ENCODE measurements at places on chromosomes 4 and X.

GRCh38 chr4:140126261-140126660, 27.7 kb downstream of the MAML3 start:
- no peak for DNase-seq

GRCh38 chr4:159027535-159027934, 75.3 kb upstream of the RAPGEF2 start:
- DNase-seq, result no peak

DNA sequence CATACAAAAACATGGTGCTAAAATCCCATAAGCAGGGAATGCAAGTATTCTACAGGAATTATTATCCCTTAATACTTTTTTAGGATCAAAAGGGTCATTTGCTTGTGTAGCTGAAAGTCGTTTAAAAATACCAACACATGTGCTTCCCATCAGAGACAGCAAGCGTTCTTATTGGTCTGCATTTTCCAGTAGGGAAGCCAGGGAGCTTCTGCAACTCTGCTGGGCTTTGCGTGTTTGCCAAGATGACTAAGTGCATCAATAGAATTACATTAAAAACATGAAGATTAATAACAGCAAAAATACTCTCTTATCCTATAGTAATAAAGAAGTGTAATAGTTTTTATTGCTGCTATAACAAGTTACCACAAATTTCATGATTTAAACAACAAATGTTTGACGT, 111.2 kb downstream of the QDPR start:
- DNase-seq, result no peak

DNA sequence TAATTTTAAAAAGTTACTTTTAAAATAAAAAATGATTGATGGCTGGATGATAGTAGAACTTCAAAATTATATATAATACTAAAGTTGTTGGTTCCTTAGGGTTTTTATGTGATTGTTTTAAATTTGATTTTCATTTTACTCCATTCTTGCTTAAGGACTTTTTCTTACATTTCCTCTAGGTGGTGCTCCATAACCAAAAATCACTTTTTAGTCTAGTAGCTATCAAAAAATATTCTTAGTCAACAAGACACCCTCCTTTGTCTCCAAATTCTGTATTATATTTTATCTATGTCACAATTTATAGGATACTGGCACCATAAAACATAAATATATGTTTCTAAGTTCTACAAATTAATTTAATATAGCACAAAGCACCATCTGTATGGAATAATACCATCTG, 67.2 kb upstream of the BRWD3 start:
- DNase-seq, result no peak

- no peak for DNase-seq
These were observed 101.6 kb downstream of the KLHL8 start for GRCh38 chr4:87118826-87119225.

GRCh38 chr4:833156-833555, 7.2 kb upstream of the CPLX1 start:
- DNase-seq, result no peak

GRCh38 chr4:3442959-3443749, 1.4 kb downstream of the HGFAC start:
- no peak for DNase-seq

DNA sequence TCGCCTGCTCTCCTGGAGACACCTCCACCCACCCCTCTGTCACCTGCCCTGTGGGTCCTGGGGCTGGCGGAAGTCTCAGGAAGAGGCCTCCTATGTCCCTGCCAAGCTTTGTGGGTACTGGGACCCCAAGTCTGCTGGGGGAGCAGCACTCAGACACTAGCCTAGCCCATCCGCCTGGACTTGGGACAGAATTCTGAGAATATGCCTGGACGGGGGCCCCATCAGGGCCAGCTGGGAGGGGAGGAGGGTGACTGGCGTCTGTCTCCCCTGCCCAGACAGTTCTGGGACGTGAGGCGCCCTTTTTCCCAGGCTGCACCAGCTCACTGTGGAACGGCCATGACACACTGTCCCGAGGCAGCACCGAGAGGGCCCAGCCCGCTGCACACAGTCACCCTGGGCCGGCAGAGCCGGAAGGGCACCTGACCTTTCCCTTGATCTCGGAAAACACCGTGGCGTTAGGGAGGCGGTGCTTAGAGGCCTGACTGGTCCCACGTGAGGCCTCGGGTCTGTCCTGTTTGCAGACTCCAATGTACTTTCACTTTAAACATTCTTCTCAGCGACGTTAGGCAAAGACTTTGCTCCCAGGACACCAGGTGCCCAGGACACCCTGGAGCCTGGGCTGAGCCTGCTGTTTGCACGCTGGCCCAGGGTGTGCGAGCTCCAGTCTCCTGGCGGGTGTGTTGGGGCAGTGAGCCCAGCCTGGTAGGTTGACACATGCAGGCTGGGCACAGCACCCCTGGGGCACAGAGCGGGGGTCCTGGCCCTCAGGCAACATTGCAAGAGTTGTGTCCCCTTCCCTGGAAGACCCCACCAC, 700 bp downstream of the SLC26A1 start:
- DNase-seq, result no peak

DNA sequence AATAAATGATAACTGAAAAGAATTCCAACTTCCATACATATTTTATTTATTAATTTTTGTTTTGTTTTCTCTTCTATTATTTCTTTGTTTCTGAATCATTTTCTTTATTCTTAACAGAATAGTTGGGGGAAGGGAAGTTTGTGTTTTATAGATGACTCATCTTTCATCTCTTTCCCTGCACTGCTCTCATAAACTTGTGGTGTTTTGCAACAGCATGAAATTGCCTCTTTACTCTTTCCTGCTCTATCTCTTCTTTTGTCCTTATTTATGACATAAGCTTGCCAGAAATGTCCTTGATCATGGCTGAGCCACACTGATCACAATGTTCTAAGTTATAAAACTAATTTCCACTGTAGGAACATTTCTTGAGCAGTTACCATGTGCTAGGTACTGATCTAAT, 22.3 kb downstream of the QRFPR start:
- DNase-seq, result no peak

- DNase-seq, result no peak
These were observed 53.0 kb upstream of the RAPGEF2 start for GRCh38 chr4:159049780-159050375.

DNA sequence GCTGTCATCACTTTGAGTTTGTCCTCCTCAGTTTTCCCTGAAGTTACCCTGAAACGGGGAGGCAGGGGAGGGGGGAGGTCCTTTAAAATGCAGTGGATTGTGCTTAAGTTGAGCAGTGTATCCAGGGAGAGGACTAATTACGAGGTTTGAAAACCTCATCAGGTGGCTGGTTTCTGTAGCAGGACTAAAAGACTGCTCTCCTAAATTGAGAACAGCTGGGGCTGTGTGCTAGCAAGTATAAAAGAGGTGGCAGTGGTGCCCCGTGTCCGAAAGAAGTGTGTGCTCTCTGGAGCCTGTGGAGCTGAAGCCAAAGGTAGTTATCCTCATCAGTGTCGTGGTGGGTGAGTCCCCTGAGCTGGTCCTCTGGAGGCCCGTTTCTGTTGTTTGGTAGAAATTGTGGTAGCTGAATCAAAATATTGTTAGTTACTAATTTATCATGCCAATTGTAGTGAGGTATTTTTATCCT, 37.2 kb upstream of the CYP2U1 start:
- no peak for DNase-seq

GRCh38 chrX:57772637-57773036, 92.6 kb upstream of the NLRP2B start:
- no peak for DNase-seq

DNA sequence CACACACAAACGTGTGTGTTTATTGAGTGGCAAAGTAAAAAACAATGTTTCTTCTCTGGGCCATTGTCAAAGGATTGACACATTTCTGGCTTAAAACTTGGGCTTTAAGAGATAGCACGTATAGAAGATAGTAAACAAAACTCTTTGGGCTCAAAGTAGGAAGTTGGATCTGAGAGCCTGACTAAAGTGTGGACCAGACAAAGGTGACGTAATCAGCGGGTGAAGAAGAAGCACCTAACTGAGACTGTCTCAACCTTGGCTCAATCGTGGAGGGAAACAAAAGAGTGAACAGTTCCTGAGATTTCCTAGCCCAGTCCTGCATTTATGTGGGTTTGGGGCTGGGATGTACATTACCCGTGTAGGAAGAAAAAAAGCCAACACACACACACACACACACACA, 13.7 kb downstream of the PFKFB1 start:
- DNase-seq, result no peak

- DNase-seq, result no peak
These were observed 45.9 kb upstream of the PPP3CA start for GRCh38 chr4:101393256-101393655.

- DNase-seq, result no peak
These were observed 43.5 kb upstream of the SLC25A31 start for GRCh38 chr4:127686658-127687057.

DNA sequence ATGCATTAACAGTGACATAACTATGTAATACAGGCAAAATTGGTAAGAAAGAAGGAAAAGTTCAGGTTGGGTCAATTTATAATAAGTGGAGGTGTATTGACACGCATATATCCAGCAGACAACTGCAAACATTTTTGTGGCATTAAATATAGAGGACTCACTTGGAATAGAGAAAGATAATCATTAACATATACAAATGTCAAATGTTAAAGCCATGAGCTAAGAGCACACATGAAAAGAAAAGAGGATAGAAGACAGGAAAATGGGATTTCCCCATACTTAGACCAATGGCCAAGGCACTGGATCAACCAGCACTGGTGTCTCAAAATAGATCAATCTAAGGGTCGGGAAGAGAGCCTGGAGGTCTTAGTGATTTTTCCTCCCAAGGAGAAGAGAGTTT, 187.6 kb downstream of the PDGFC start:
- DNase-seq, result no peak

DNA sequence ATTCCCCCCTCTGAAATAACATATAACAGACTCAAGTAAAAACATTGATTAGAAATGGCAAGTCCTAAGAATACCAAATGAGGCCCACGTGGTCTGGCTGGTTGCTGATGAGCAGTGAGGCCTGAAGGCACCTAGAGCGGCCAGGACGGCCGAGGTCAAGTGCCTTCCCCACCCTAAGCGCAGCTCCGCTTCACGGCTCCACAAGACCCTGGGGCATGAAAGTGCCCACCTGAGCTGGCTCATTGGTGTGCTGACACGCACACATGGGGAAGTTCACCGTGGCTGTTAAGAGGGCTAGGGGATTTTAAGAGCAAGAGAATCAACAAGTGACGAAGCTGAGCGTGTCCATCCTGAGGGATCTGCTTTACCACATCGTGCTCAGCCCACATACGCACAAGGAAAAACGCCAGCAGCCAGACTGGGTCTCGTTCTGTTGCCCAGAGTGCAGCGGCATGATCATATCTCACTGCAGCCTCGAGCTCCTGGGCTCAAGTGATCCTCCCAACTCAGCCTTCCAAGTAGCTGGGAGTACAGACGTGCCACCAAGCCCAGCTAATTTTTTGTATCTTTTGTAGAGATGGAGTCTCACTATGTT, 22.4 kb downstream of the DCTD start:
- no peak for DNase-seq

- DNase-seq, result no peak
These were observed 20.8 kb downstream of the CNOT6L start for GRCh38 chr4:77798385-77798784.

Data from NCI-H2081 treated with DMSO at 0.1 percent for 48 hours (cell line).